ENCODE measurements at places on chromosomes 4 and X.
A peak's percentile ranks its signal among the peaks of the same experiment; 100 is the strongest.

GRCh38 chr4:7607156-7607910, 172.6 kb upstream of the PSAPL1 start:
- no peak for DNase-seq

GRCh38 chr4:57305836-57306235, 195.7 kb upstream of the IGFBP7 start:
- no peak for DNase-seq

GRCh38 chr4:185311113-185311888, 84.4 kb downstream of the LRP2BP start:
- peak; percentile 50 for DNase-seq

DNA sequence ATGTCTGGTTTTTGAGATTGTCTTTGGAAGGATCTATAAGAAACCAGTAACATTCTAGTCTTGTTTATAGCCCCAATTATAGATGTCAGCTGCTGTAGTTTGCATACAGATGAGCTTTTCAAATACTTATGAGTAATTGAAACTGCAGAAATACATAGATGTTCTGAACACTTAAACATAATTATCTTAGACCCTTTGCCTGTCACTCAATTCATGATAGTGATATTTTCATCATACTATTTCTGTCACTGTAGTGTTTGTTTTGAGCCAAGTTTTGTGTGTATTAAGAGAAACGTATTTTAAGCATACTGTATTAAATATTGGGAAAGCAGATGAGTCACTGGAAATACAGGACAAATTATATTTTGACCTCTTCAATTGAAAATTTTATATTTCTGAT, 69.8 kb upstream of the SMARCA5 start:
- no peak for DNase-seq

- DNase-seq = no peak
These were observed 133.4 kb downstream of the RTL9 start for GRCh38 chrX:110491846-110492620.

DNA sequence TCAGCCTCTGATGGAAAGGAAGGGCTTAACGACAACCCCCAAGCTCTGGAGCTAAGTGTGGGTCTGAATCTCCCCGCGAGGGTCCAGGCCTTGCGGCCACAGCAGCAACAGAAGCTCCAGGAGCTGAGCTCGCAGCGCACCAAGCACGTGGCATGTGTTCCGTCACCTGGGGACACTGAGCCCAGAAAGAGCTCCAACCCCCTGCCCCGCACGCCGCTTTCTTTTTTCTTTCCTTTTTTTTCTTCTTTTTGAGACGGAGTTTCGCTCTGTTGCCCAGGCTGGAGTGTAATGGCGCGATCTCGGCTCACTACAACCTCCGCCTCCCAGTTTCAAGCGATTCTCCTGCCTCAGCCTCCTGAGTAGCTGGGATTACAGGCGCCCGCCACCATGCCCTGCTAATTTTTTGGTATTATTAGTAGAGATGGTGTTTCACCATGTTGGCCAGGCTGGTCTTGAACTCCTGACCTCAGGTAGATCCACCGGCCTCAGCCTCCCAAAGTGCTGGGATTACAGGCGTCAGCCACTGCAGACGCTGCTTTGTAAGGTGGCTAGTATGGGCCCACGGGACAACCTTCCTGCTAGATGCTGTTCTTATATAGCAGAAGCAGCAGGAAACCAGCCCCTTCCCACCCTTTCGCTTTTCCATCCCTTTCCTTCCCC, 685 bp upstream of the TNIP2 start:
- DNase-seq = no peak

- DNase-seq = no peak
These were observed 192.3 kb upstream of the CXorf66 start for GRCh38 chrX:140157611-140158010.

DNA sequence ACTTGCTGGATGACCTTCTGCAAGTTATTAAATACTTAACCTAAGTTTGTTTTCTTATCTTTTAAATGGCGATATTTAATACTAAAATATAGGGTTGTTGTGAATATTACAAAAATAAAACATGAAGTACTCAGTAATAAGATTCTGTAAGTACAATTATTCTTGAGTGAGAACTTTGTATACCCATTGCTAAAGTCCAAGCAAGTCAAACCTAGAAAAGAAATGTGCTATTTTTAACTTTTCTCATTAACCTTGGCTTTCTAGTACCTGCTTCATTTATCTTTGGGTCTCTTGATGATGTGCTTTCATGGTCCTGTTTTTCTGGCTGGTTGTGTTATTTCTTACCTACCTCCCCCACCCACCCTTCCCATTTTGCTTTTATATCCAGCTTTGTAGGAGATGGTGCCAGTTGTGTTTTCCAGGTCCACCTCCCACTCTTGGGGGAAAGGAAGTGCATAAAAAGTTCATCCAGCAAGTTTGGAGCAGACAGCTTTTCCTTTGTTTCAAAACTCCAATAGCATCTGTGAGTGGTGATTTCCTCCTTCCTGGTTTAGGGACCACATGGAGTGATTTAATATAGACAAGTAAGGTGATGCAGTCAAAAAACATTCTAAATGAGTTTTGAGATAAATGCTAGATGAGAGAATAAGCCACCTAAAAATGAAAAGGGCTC, 7.5 kb upstream of the CXCL8 start:
- DNase-seq = no peak

DNA sequence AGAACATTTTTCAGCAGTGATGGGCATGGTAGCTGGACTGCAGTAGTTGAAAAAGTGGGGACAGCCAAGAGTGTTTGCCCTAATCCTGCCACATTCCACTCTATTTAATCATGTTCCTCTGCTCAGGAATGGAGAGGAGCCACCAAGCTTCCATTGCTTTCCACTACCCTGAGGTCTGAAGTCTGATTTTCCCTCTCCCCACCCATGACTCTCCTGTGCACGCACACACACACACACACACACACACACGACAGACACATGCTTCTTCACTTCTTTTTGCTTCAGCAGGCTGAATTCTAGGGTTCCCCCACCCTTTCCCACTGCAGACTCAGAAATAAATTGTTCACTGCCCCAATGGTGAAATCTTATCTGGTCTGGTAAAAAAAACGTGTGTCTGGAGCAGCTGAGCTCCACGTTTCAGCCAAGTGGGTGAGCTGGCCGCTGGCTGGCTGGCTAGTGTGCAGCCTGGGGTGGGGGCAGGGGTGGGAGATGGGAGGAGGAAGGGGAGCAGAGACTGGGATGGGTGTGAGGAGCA, 142.7 kb upstream of the NALF2 start:
- no peak for DNase-seq

GRCh38 chr4:143473334-143474126, 40.0 kb upstream of the SMARCA5 start:
- DNase-seq = no peak

GRCh38 chrX:46837558-46838485, 979 bp downstream of the RP2 start:
- DNase-seq = no peak

- no peak for DNase-seq
These were observed 376.4 kb downstream of the KCTD8 start for GRCh38 chr4:44071959-44072955.

GRCh38 chr4:140691369-140691768, 64.8 kb downstream of the TBC1D9 start:
- DNase-seq = no peak

GRCh38 chr4:16896881-16897750, 1.3 kb downstream of the LDB2 start:
- DNase-seq = no peak

DNA sequence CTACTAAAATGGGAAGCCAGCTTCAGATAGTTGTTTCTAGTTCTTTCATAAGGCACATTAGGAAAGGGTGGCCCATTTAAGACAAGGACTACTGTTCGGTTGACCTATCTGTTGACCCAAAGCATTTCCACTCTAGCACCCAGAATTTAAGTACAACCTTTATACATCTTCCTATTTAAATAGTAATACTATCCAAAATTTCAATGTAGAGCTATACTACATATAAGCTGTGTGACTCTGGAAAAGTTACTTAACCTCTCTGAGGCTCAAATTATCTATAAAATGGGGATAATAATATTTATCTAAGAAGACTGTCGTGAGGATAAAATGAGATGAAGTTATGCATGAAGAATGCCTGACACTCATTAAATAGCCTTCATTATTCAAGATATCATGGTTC, 82.0 kb upstream of the TMEM164 start:
- no peak for DNase-seq

GRCh38 chrX:129930941-129931410, 25.0 kb downstream of the UTP14A start:
- no peak for DNase-seq

- DNase-seq = no peak
These were observed 4.4 kb downstream of the PLAC1 start for GRCh38 chrX:134653835-134654234.

- no peak for DNase-seq
These were observed at the start of gene SNX25 for GRCh38 chr4:185209031-185209851. SNX25 (plus strand) TSS chr4:185209598; CDS start chr4:185209827, 229 bp downstream.

- no peak for DNase-seq
These were observed 82.7 kb downstream of the TENM3 start for GRCh38 chr4:182325848-182326255.

- DNase-seq = no peak
These were observed 7.4 kb downstream of the CORIN start for GRCh38 chr4:47830265-47831025.

GRCh38 chr4:71564775-71565174, 219.1 kb downstream of the GC start:
- no peak for DNase-seq

- no peak for DNase-seq
These were observed 29.7 kb upstream of the LCORL start for GRCh38 chr4:18051281-18051680.

DNA sequence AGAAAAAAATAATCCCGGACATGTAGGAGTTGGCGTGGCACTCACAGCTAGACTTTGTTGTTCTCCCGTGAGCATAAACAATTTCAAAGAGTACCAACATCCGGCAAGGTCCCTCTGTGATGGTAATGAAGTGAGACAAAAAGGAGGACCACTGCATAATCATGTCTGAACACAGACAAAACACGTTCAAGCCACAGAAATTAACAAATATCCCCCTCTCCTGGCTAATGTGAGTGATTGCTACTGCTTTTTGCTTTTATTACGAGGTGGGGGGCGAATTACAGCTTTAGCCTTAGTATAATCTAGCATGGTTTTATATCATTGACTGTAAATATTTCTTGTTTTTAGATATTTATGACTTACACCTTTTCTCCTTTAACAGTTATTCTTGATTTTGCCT, 118.5 kb downstream of the PLS3 start:
- no peak for DNase-seq

DNA sequence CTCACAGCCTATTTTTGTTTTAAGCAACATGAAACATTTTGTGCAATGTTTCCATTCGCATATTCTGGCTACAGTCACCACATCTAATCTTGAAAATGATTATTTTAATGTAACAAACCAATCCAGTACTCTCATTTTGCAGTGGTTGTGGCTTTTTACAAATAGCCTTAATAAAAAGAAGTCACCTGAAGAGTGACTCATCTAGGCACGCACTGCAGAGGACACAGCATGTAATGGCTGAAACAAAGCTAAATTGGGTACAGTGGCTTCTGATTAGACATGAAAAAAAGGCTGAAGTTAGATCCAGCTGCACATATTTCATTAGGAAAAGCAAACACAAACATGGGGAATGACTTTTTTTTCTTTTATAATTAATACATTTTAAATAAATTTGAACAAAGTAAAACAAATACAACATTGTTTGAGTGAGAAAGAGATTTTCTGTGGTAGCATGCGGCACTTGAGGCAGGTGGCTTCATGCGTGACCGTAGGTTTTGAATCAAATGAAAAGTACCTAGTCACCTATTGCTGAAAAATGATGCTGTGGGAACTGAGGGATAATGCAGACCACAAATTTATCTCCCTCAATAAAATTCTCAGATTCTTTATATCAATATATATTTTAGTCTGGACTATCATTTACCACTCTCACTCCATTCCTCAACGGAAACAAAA, 240.8 kb upstream of the DDX53 start:
- no peak for DNase-seq

DNA sequence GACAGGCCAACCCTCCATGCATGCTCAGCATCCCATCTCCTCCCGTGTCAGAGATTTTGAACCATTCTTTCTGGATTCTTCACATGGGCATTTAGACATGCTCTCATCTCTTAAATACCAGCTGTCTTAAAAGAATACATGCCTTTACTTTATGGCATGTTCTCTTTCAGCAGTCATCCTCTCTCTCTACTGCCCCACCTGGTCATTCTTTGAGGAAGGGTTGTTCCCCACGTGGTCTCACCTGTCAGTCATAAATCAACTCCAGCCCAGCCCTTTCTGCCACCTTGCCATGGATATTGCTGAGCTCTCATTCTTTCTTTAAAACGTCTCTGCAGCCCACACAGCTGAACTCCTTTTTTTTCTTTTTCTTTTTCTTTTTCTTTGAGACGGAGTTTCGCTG, 111.3 kb downstream of the ARHGAP10 start:
- no peak for DNase-seq

DNA sequence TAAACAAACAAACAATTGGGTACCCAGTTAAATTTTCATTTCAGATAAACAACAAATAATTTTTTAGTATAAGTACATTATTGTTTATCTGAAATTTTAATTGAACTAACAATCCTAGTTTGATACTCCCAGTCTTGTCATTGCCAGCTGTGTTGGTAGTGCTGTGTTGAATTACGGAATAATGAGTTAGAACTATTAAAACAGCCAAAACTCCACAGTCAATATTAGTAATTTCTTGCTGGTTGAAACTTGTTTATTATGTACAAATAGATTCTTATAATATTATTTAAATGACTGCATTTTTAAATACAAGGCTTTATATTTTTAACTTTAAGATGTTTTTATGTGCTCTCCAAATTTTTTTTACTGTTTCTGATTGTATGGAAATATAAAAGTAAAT, 2.9 kb downstream of the CXCL8 start:
- no peak for DNase-seq

DNA sequence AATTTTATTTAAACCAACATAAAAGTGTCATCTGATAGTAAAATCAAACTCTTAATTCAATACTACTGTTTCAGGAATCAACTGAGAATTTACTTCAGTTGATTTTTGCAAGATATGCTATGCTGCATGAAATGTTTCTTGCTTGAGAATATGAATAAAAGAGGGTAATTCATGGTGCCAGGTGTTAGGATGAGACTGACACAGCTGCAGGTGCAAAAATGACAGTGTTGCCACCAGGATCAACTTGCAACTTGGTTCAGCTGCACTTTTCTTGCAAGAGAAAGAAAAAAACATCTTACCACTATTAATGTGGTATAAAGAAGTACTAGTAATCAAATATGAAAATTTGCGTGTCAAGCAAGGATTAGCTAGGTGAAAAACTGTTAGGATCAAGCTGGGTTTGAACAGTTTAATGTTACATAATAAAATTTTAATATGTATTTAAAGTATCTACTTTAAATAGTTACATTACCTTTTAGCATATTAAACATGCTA, 49.7 kb downstream of the CHIC2 start:
- DNase-seq = no peak

GRCh38 chr4:604131-604530, 21.2 kb upstream of the PDE6B start:
- no peak for DNase-seq

DNA sequence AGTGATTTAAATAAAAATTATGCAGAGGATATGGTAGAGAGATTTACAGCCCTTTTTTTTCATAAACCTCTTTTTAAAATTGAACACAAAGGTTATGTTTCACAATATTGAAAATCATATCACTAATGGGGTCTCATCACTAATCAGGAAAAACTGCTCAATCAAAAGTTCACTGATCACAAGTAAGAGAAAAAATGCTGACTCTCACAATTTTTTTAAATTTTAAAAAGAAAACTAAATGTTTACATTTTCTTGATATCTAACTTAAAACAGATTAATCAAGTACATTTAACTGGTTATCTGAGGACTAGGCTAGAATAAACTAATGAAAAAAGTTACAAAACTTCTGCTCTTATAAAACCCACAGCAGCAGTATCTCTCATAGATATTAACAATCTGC, 8.5 kb downstream of the LAMTOR3 start:
- no peak for DNase-seq
